ENCODE measurements at places on chromosomes 11 and 22.
A peak's percentile ranks its signal among the peaks of the same experiment; 100 is the strongest.

DNA sequence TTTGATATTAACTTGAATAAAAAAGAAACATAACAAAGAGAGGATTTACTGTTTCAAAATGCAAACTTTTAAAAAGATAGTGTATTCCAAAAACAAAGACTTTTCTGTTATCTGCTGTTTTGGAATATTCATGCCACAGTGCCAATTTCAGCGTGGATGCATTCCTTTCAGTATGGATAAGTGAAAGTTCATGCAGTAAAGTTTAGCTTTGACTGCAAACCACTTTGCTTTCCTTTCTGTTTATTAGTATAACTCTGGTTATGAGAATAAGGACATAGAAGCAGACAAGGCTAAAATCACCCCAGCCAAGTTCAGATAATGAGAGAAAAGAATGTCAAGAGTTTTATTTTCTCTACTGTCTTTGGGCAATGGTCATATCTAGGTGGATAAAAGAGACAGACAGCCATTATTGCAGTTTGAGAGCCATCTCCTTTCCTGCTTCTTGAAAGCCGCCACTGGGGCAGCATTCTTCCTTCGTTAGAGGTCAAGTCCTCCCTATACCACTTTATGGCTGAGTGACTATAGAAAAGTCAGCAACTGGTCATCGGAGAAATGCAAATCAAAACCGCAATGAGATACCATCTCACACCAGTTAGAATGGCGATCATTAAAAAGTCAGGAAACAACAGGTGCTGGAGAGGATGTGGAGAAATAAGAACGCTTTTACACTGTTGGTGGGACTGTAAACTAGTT is 82.4 kb upstream of the BLID start:
- DNase-seq: no peak

- no peak for DNase-seq
These were observed 25.1 kb downstream of the MRGPRG start for GRCh38 chr11:3193373-3194015.

- DNase-seq: no peak
These were observed 40.3 kb upstream of the CYP2D6 start for GRCh38 chr22:42170946-42171345.

DNA sequence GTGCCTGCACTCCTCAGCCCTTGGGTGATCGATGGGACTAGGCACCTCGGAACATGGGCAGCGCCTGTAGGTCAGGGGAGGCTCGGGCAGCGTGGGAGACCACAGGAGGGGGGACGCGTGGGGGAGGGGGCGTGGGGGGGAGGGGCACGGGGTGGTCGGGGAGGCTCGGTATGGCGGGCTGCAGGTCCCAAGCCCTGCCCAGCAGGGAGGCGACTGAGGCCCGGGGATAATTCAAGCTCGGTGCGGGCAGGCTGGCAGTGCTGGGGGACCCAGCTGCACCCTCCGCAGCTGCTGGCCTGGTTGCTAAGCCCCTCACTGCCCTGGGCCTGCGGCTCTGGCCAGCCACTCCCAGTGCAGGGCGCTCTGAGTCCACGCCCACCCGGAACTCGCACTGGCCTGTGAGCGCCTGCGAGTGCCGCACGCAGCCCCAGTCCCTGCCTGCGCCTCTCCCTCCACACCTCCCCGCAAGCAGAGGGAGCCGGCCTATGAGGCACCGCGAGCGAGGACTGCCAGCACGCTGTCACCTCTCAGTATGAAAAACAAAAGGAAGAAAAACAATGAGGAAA is 1698.3 kb upstream of the RAG2 start:
- no peak for DNase-seq

DNA sequence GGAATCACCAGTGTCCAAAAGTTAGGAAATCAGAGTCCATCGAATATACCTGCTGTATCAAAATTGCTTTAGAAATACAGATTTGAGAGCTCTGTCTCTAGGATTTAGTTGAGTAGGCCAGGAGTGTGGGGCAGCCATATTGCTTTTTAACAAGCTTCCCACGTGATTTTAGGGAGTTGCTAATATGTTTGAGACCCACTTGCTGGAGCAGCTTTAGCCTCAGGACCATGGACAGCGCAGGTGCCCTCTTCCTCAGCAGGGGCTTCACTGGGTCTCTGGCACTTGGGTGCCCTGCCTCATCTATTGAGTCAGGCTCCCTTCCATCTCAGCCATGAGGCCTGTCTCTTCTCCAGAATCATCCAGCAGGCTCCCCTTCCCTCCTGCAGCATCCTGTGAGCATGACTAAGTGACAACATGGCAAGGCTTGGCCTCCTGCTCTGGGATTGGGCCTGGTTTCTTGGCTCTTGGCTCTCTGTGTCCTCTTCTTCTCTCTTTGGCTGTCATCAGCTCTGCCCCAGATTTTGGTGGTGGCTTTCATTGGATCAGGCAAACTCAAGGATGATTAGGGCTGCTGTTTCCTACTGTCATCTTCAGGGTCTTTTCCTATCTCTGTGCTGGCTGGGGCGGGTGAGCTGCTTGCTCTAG is 70.0 kb downstream of the SGSM1 start:
- peak; percentile 2 for DNase-seq

DNA sequence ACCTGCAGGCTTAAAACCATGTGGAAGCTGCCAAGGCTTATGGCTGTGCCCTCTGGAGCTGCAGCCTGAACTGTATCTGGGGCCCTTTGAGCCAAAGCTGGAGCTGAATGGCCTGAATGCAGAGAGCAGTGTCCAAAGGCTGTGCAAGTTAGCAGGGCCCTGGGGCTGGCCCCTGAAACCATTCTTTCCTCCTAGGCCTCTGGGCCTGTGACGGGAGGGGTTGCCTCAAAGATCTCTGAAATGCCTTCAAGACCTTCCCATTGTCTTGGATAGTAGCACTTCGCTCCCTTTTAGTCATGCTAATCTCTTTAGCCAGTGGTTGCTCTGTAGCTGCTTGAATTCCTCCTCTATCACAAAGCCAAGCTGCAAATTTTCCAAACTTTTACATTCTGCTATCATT is 12.8 kb upstream of the IFTAP start:
- DNase-seq: no peak

GRCh38 chr22:38187413-38188212 is 6.0 kb upstream of the PLA2G6 start:
- no peak for DNase-seq

- no peak for DNase-seq
These were observed 5.1 kb downstream of the CD82 start for GRCh38 chr11:44570411-44571155.

- DNase-seq: no peak
These were observed 2.2 kb downstream of the APOA1 start for GRCh38 chr11:116835042-116835772.

DNA sequence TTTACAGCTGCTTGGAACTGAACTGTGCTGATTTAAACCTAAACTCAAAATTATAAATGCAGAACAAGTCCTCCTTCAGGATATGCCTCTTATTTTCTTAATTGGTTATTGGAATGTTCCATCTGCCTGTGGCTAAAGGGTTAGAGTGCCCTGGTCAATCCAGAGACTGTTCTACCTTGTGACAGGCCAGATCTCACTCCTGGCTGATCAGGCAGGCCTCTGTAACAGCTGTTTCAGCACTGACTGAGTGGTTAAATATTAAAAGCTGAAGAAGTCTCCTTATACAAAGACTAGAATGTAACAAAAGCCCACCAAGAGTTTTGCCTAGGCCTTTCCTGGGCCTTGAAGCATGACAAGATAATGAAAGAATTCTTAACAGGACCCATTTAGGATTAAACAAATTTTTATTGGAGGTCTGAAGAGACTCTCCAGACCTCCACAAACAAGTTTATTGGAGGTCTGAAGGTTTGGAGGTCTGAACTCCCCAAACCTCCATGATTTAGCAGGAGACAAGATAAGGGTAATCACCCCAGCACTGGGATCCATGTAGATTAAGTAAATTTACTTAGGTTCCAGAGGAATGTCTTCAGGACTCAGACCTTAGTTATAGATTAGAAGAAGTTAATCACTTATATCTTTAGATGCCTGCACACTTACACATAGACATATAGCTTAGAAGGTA is 35.8 kb downstream of the TMPRSS5 start:
- no peak for DNase-seq

DNA sequence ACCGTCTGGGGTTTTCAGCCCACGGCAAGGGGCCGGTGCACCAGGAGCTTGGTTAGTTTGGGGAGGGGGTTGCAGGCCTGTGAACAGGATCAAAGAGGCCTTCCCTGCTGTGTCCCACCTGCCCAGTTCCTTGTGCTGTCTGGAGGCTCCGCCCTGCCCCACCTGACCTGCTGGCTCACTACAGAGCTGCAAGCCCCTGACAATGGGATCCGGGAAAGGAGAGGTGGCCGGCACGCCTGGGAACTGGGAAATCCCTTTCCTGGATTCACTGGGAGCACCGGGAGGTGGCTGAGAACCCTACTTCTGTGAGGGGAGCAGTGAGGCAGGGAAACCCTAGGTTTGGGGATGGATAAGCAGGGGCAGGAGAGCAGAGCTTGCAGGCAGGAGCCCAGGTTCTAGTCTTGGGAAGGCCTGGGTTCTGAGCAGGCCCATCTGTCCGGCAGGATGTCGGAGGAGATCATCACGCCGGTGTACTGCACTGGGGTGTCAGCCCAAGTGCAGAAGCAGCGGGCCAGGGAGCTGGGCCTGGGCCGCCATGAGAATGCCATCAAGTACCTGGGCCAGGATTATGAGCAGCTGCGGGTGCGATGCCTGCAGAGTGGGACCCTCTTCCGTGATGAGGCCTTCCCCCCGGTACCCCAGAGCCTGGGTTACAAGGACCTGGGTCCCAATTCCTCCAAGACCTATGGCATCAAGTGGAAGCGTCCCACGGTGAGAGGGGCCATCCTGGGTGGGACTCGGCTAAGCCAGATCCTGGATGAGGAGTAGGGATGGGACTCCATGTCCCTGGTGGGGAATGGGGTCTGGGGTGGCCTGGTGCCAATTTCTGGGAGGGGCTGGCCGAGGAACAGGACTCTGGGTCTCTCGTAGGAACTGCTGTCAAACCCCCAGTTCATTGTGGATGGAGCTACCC is 786 bp downstream of the CAPN1 start:
- no peak for DNase-seq

DNA sequence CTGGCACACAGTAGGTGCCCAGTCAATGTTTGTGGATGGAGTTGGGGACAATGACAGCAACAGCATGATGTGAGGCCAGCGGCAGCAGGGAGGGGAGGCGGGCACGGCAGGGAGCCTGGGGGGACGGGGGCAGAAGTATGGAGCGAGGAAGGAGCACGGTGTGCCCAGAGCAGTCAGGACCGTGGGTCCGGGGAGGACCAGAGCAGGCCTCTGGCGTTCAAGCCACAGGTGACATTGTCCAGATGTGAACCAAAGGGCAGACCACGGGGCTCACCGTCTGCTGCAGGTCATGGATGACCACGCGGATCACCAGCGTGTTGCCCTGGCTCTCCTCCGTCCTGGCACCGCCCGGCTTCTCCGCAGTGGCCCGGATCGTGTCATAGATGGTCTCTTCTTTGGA is 105.5 kb downstream of the SHANK2 start:
- DNase-seq: no peak

DNA sequence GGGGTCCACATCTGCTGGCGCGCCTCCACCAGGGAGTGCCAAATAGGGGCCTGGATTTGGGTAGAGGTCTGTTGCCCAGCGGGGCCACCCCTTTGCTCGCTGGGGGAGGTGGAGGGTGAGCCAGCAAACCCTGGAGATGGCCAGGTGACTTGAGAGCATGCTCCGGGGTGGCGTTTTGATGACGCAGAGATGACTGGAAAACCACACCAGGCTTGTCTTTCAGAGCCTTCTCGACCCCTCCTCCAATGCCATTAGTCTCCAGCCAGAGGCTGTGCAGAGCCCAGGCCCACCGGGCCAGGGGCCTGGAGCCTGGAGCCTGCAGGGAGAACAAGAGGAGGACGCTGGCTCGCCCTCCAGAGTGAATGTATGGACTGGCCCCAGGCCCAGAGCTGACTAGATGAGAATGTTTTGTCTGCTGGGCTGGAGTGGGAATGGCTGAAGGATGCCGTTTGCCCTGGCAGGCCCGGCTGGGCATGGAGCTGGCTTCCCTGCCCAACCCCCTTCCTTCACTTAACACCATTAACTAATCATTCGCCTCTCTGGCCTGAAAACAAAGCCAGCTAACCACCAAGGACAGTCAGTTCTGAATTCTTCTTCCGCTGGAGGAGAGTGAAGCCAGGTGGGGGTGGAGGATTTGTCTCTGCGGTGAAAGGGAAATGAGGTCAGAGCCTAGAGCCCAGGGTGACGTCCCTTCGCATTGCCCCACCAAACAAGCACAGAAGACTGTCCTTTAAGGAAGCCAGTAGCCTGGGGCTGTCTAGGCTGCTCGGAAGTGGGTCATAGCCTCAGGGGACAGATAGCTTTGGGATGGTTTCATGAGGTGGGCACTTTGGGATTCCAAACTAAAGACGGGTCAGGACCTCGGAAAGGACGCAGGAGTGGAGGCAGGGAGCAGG is 1.6 kb upstream of the MCAM start:
- peak; percentile 74 for DNase-seq

- DNase-seq: no peak
These were observed 105.9 kb downstream of the NELL1 start for GRCh38 chr11:20775331-20775730.

DNA sequence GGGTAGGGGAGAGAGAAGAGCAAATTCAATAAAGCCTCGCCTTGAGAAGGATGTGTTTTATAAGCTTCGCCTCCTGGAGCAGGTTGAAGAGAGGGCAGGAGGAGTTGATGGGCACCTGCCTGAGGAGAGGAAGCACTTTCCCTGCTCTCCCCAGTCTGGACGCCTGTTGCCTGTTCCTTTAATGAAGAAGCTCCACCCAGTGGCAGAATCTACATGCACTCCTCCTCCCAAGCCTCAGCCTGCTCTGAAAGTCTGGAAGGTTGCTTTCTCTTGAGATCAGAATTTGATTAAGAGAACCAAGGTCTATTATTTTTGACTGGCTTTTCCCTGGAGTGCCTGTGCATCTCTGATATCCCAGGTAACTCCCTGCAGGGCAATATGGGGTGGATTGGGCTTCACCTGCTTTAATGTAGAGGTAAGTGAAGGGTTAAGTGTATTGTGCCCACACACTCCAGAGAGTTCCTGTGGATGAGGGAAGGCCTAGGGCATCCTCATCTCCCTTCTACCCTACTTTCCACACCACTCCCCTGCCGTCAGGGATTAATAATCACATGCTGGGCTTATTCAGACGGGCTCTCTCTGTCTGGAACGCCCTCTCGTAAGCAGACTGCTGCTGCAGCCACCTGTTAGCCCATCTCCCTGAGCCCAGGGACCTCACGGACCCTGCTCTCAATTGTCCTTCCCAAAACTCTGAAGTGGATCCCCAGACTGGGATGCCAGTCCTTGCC is 22.3 kb downstream of the NTM start:
- peak; percentile 15 for DNase-seq

- no peak for DNase-seq
These were observed 6.5 kb downstream of the OR4D6 start for GRCh38 chr11:59463190-59463641.

- DNase-seq: no peak
These were observed 18.4 kb downstream of the MTMR3 start for GRCh38 chr22:29901354-29901753.
